ENCODE measurements at places on chromosomes 16 and 17. TPM values are rescaled to one million over a fixed set of nuclear protein-coding genes. Genes with fewer than 3 reads are reported as not detected.

Gene SPNS3
- total RNA-seq: 0.17 TPM

DNA sequence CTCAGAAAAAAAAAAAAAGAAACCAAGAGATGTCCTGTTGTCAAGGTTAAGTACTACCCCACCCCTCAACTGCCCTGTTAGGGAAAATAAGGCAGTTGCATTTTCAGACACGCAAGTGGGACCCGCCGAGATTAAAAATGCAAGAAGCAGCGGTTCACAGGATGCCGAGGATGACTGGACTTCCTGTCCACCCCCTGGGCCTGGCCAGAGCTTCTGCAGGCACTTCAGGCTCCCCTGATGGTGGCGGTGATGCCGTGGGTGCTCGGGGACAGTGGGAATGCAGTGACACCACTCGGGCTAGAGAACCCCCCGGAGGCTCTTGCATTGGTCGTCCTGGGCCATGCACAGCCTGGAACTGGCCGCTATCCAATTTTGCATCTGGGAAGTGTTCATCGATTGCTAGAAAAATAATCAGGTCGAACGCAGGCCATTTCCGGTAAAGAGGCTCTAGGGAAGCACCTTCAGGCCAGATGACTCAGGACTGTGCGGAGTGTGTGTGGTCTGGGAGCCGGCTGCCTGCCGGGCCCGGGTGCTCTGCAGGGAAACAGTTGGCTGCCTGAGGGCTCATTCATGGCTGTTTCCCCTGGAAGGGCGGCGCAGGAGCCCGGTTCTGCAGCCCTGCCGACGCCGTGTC lies 13.4 kb upstream of the CRISPLD2 start:
- no peak overlapping the region for H3K4me3 ChIP-seq
- no peak for DNase-seq
- no peaks in the 10 kb centered on the region for H3K36me3 ChIP-seq
- H3K27me3 ChIP-seq: no peaks in the 10 kb centered on the region

- no peak for DNase-seq
- H3K36me3 ChIP-seq: no peaks in the 10 kb centered on the region
- H3K4me3 ChIP-seq: no peak overlapping the region
These were observed 48.2 kb upstream of the MEIOC start for GRCh38 chr17:44607836-44608690.

Gene CMTM2
- total RNA-seq: not detected

Gene SDK2
- 12.7 TPM for total RNA-seq

Gene PRDM7
- total RNA-seq: not detected

- H3K4me1 ChIP-seq: no peaks in the 10 kb centered on the region
- H3K4me3 ChIP-seq: no peak overlapping the region
- no peak overlapping the region for H3K27ac ChIP-seq
- DNase-seq: no peak
These were observed 6.6 kb downstream of the COX6A2 start for GRCh38 chr16:31421587-31421986.

- no peak overlapping the region for H3K27ac ChIP-seq
- H3K4me1 ChIP-seq: no peaks in the 10 kb centered on the region
- H3K4me3 ChIP-seq: no peak overlapping the region
These were observed 579.1 kb downstream of the CDH13 start for GRCh38 chr16:83205896-83206295.

Gene NECAB2
- total RNA-seq: not detected

Gene FADS6
- not detected for total RNA-seq

DNA sequence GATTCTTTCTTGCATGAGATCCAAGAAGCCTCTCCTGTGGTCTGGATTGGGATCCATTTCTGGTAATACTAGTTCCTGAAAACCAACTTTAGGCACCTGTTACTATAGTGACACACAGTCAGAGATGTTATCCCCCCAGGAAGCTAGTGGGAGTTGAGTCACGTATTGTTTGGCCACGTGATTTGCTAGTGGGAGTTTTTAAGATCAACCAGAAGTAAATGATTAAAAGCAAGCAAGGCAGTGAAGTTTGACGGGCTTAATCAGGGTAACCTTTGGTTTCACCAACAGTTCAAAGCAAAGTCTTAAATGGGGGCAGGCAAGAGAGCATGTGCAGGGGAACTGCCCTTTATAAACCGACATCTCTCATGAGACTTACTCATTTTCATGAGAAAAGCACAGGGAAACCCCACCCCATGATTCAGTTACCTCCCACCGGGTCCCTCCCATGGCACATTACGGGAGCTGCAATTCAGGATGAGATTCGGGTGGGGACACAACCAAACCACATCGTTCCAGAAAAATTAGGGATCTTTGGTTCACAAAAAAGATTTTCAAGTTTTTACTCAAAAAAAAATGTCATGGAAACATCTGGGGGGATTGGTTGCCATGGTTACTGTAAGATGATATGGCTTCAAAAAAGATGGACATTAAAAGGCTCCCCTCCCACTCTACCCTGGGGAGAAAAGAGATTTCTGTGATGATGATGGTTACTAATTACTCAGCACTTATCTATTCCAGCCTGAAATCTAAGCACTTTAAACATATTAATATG lies 483.1 kb upstream of the ERCC4 start:
- no peaks in the 10 kb centered on the region for H3K4me1 ChIP-seq
- H3K27ac ChIP-seq: no peak overlapping the region
- H3K27me3 ChIP-seq: no peaks in the 10 kb centered on the region

Gene OSGIN1
- total RNA-seq: 1.2 TPM

DNA sequence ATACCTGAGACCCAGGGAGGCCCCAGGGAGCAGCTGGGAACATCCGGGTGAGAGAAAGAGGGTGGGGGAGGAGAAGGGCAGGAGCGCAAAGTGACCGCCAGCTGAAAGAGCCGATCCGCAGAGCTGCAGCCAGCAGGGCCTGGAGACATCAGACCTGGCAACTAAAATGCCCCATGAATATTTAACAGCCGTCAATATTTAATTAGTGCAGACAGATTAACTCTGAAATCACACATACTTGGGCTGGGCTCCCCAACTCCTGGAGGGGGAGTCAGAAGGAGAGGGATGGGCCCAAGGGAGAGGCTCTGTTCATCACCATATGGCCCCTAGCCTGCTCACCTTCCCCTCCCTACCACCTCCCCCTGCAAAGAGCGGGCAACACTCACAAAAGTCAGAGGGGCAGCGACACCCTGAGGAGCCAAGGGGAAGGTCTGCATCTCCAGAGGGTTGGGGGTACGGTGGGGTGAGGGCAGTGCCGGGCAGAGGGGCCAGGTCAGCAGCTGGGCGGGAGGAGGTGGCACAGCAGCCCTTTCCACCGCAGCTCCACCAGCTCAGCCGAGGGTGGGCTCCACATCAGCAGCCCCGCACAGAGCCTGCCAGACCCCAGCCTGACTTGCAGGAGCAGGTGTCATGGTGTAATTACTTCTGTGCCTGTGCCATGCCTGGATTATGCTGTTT lies 61.9 kb upstream of the CCL1 start:
- no peak overlapping the region for H3K27ac ChIP-seq
- peaks cover 6% of the 10 kb centered on the region for H3K4me1 ChIP-seq
- no peaks in the 10 kb centered on the region for H3K36me3 ChIP-seq
- H3K27me3 ChIP-seq: no peaks in the 10 kb centered on the region

DNA sequence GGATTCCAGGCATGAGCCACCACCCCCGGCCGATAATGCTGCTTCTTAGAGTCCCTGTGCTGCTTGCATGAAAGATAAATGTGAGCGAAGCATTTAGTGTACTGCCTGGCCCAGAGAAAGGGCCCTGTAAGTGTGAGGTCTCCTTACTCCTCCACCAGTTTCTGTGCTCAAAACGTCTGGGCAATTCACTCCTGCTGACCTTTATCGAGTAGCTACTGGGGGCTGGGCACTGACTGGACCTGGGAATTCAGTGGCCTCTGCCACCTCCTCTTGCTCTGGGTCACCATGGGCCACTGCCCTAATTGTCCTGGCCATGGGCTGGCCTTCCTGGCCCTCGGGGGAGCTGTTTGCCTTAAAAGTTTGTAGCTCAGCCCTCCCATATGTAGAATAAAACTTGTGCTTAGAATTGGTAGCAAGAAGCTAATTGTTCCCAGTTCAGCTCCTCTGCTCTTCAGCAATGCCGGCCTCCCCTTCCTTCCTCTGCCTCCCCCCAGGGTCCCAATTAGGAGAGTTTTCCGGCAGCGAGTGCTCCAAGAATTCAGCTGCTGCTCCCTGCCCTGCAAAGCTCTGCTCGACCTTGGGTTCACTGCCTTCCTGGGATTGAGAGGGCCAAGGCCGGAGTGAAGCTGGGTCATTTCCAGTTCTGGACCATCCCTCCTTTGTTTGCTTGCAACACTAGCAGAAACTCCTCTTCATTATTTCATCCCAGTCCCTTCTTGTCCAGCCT lies 98.9 kb upstream of the CDC42EP4 start:
- no peaks in the 10 kb centered on the region for H3K27me3 ChIP-seq
- H3K4me3 ChIP-seq: no peak overlapping the region
- H3K4me1 ChIP-seq: no peaks in the 10 kb centered on the region
- H3K27ac ChIP-seq: no peak overlapping the region
- peaks cover 36% of the 10 kb centered on the region for H3K36me3 ChIP-seq
- no peak for DNase-seq

Gene CACNG4
- not detected for total RNA-seq

GRCh38 chr17:65011047-65011446 lies 45.5 kb downstream of the GNA13 start:
- H3K27ac ChIP-seq: peak overlapping the region; percentile 53
- no peak overlapping the region for H3K4me3 ChIP-seq
- peaks cover 11% of the 10 kb centered on the region for H3K36me3 ChIP-seq
- peaks cover 24% of the 10 kb centered on the region for H3K4me1 ChIP-seq
- no peaks in the 10 kb centered on the region for H3K27me3 ChIP-seq
- DNase-seq: no peak

- H3K27ac ChIP-seq: no peak overlapping the region
- H3K27me3 ChIP-seq: no peaks in the 10 kb centered on the region
- peaks cover 54% of the 10 kb centered on the region for H3K4me1 ChIP-seq
- no peak overlapping the region for H3K4me3 ChIP-seq
- no peaks in the 10 kb centered on the region for H3K36me3 ChIP-seq
These were observed 3.8 kb upstream of the CHD3 start for GRCh38 chr17:7884581-7885366.

DNA sequence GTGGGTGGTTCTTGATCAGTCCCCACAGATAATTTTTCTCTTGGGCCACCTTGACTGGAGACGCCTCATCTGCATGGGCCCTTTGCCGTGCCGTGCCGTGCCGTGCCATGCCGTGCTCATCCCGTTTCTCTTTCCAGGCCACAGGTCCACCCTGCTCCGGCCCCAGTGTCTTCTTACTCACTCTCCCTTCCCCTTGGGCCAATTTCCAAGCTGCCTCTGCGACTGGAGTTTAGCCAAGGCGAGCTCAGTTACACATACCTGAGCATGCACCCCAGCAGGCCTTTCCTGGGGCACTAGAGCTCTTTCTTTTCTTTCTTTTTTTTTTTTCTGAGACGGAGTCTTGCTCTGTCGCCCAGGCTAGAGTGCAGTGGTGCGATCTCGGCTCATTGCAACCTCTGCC lies 40.5 kb upstream of the MGAT5B start:
- no peaks in the 10 kb centered on the region for H3K36me3 ChIP-seq
- no peak overlapping the region for H3K27ac ChIP-seq
- H3K27me3 ChIP-seq: no peaks in the 10 kb centered on the region
- H3K4me1 ChIP-seq: no peaks in the 10 kb centered on the region

Gene PHB1
- 72.3 TPM for total RNA-seq

GRCh38 chr17:39755554-39756379 lies 18.0 kb downstream of the GRB7 start:
- DNase-seq: peak; percentile 93
- H3K27ac ChIP-seq: peak overlapping the region; percentile 100
- H3K36me3 ChIP-seq: peaks cover 4% of the 10 kb centered on the region
- peaks cover 73% of the 10 kb centered on the region for H3K4me1 ChIP-seq
- H3K27me3 ChIP-seq: no peaks in the 10 kb centered on the region

GRCh38 chr16:11619327-11619851 lies 32.7 kb upstream of the LITAF start:
- no peaks in the 10 kb centered on the region for H3K36me3 ChIP-seq
- no peaks in the 10 kb centered on the region for H3K27me3 ChIP-seq
- H3K4me1 ChIP-seq: peaks cover 48% of the 10 kb centered on the region
- peak overlapping the region; percentile 4 for H3K27ac ChIP-seq
- no peak overlapping the region for H3K4me3 ChIP-seq

DNA sequence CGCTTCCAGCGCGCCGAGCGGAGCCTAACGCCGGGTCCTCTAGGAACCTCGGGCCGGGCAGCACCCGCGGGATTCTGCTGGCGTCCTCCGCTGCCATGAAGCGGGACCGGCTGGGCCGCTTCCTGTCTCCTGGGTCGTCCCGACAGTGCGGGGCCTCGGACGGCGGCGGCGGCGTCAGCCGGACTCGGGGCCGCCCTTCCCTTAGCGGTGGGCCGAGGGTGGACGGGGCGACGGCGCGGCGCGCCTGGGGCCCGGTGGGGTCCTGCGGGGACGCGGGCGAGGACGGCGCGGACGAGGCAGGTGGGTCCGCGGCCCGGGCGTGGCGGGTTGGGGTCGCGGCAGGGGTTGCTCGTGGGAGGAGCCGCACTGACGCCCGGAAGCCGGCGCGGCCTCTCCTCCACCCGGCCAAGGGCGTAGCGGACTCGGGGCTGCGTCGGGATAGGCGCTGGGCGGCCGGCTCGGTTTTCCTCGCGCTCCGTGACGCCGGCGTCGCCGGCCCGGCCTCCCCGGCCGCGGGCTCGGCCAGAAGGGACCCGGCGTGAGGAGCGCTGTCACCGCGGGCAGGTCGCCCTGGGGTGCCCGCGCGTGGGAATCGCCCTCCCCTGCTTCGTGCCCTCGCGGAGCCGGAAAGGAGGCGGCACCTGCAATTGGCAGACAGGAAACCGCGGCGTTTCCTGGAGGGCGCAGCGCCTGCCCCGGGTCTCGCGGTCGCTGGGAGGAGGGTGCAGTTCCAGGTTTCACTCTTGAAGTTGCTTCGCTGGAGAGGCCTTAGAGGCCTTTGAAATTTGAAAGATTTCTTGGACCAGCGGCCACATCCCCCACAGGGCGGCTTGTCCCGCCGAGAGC lies 432 bp downstream of the ZNF276 start:
- no peaks in the 10 kb centered on the region for H3K27me3 ChIP-seq
- H3K36me3 ChIP-seq: no peaks in the 10 kb centered on the region
- peak overlapping the region; percentile 92 for H3K27ac ChIP-seq
- H3K4me3 ChIP-seq: peak overlapping the region; percentile 97
- peaks cover 34% of the 10 kb centered on the region for H3K4me1 ChIP-seq

- no peaks in the 10 kb centered on the region for H3K36me3 ChIP-seq
- no peaks in the 10 kb centered on the region for H3K27me3 ChIP-seq
- H3K4me3 ChIP-seq: no peak overlapping the region
- H3K4me1 ChIP-seq: peaks cover 8% of the 10 kb centered on the region
- no peak overlapping the region for H3K27ac ChIP-seq
These were observed 15.3 kb downstream of the SLC13A2 start for GRCh38 chr17:28488533-28489276.

Gene MEOX1
- not detected for total RNA-seq

DNA sequence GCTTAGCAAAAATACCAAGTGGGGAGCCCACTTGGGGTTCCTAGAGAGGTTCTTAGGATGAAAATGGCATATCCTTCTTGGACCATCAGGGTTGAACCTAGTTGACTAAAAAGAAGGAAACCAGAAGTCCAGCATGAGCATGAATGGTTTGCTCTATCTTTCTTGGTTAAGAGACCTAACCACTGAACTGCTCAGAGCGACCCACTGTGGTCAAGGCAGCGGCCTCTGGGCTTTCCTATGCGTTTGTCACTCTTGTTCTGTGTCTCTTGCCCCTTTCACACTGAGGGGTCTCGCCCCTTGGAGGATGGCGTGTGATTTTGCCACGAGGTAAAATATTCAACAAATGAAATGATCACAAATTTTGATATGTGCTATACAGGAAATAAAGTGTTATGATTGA lies 526 bp upstream of the BORCS6 start:
- DNase-seq: no peak
- H3K4me1 ChIP-seq: peaks cover 36% of the 10 kb centered on the region
- H3K27me3 ChIP-seq: no peaks in the 10 kb centered on the region
- H3K27ac ChIP-seq: peak overlapping the region; percentile 89
- no peaks in the 10 kb centered on the region for H3K36me3 ChIP-seq
